ENCODE measurements at places on chromosomes 11 and 22. TPM values are rescaled to one million over a fixed set of nuclear protein-coding genes. Genes with fewer than 3 reads are reported as not detected.

TREH gene
- total RNA-seq = not detected

INSC gene
- not detected for total RNA-seq

DNA sequence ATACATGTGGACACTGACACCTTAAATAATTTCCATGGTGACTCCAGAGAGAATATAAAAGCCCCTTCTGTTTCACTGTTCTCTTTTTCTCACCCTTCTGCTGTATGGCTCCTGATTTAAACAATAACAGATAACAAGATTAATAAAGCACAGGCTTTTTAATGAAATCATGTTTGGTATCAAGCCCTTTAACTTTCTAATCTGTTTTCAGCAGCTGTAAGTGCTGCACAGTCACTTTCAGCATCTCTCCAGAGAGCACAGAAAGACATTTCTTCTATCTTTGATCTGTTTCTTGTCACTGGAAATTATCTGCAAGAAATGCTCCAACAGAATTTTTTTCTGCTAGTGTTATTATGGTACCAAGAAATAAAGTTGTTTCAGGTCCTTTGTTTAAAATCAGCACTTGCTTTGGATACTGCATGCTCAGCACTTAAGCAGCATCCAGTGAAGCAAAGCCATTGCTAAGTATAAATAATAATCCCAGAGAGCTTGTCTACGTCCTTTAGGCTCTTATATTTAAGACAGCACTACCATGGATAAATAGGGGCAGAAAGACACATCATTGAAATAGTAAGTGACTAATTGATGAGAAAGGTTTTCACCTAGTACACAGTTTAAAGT, 134.2 kb upstream of the CARD18 start:
- H3K36me3 ChIP-seq = no peaks in the 10 kb centered on the region
- H3K27ac ChIP-seq = no peak overlapping the region
- H3K4me1 ChIP-seq = no peaks in the 10 kb centered on the region
- DNase-seq = no peak

GRCh38 chr11:123033895-123034294, 28.0 kb downstream of the HSPA8 start:
- H3K36me3 ChIP-seq = no peaks in the 10 kb centered on the region
- H3K27me3 ChIP-seq = no peaks in the 10 kb centered on the region
- H3K4me3 ChIP-seq = no peak overlapping the region
- H3K27ac ChIP-seq = no peak overlapping the region
- no peaks in the 10 kb centered on the region for H3K4me1 ChIP-seq
